Right lung (tissue), 10 donors: ENCODE measurements at places on chromosomes 6 and 20. TPM values are rescaled to one million over a fixed set of nuclear protein-coding genes. Genes with fewer than 3 reads are reported as not detected.
A peak's percentile ranks its signal among the peaks of the same experiment; 100 is the strongest.

- DNase-seq: no peak
Measured at GRCh38 chr6:114739656-114740055, 396.8 kb upstream of the HS3ST5 start.

GPX5 gene
- polyA plus RNA-seq: 0.34 TPM

DNA sequence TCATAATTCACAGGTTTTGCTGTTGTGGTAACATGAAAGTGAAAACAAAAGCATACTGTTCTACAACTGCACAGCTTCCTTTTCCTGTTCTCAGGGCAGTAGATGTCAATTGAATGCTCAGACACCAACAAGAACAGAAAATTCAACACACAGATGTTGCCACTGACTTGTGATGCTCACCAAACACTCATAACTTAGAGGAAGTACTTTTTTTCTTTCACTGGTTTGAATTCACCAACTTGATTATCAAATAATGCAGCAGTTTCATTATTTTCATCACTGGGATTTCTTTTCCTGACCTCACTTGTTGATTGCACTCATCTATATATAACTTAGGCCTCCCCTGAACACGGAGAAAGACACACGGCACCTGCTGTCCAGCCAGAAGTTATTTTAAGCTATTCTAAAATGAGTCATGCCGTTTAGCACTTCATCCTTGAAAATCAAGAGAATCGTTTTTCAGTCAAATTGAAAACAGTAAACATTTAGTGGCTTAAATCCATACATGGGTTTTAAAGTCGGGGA is 949 bp downstream of the TXLNB start:
- peak; percentile 27 for DNase-seq

PLN gene
- 2.2 TPM for polyA plus RNA-seq

- no peak for DNase-seq
Measured at GRCh38 chr20:48821261-48821920, 6.4 kb downstream of the PREX1 start.

DNA sequence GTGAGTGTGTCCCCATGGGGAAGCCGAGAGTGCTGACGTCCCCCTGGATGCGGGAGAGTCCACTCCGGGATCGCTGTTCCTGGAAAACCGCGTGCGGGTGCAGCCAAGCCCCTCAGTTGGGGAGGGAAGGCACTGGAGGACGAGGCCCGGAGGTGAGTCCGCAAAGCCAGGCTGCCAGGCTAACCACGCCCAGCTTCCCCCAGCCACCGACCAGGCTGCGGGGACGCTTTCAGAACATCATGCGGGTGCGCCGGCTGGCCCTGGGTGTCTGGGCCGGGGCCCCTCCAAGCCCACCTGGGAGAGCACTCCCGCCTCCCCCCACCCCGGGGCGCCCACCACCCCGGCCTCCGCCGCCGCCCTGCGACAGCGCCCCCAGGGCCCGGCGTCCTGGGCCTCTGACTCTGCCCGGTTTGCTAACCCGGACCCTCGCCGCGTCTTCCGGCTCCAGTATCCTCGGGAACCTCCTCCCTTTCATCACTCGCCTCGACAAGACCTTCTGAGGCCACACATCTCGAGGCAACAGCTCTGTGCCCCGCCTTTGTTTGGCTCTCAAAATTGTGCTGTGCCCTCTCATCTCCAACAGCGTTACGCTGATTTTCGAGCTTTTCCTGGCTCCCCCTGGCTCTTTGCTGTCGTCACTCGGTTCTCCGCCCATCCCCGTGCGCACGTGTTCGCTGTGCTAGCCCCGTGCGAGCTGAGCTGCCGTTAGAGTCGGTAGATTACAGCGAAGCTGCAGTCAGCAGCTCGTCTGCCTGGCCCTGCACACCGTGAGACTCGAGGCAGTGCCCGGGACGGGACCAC is 47.1 kb upstream of the ENTPD6 start:
- DNase-seq: peak; percentile 44

DNA sequence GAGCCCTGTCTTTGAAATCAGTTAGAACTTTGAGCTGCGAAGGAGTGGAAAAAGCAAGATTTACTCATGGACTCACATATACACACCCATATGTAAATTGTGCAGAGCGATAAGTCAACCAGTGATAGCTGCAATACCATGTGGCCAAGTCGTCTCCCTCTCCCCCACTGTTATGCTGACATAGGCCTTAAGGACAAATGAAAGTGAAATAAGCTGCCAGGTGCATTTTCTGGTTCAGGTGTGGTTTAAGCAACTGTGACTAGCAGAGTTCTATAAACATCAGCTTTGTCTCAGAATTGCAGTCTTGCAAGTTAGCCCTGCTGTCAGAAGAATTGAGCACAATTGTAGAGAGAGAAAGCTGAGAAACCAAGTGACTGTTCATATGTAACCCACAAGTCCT is 9.6 kb downstream of the FAM83B start:
- peak; percentile 15 for DNase-seq

DNA sequence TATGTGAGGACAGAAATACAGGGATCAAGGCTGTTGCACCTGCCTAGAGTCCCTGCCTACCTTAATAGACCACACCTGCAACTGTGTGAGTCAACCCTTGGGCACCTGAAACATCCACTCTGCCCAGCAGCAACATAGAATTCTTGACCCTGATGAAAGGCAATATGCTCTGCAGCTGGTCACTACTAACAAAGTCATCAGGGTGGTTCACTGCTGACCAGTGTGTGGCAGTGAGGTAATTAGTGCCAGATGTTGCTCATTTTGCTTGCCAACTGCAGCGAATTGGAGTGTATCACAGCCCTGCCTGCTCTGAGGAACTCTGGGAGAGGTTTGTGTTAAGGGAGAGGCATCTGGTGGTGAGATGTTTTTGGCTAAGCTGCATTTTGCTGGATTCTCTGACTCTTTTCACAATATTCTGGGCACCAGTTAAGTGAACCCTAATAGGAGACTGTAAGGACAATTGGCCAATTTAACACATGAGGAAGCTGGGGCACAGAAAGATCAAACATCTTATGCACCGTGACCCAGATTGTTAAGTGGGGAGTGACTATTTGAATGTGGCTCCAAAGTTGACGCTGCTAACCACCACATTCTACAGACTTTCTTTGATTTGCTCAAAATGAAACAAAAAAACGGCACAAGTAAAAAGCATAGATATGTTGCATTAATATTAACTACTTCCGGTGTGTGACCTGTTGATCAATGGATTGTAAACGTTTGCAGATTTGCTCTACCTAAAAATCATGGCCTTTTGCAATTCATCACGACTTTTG is 61.9 kb upstream of the OPRM1 start:
- DNase-seq: no peak

GRCh38 chr20:59482351-59483187 is 121.8 kb upstream of the PHACTR3 start:
- no peak for DNase-seq

DNA sequence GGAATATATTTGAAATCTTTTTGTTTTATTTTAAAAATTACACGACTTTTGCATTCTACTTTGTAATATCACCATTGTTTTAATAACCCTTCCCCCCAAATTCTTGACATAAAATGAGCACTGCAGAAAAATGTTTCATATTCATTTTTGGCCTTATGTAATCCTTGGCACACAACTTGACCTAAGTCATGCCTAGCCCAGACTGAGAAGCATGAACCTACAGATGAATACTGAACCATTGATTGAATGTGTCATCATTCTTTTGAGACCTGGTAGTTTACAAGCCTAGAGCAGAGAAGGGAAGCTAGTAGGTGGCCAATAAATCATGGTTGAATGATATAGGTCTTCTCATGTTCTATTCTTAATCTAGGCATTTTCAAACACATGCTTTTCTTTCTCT is 89.4 kb upstream of the EDN1 start:
- no peak for DNase-seq

DNA sequence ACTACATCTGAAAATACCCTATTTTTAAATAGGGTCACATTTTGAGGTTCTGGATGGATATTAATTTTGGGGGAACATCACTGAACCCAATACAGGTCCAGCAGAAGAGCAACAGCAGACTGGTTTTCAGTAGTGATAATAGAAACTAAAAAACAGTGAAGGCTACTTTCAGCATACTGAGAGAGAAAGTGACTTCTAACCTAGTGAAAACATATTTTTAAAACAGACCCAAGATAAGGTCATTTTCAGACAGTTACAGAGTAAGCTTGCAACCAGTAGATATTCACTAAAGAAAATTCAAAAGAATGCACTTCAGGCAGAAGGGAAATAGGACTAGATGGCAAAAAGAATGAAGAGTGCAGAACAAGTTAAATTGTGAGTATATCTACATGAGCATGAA is 42.0 kb upstream of the TMEM244 start:
- DNase-seq: no peak

FAM209B gene
- not detected for polyA plus RNA-seq

TFAP2C gene
- polyA plus RNA-seq: 3.6 TPM

PEX7 gene
- polyA plus RNA-seq: 12.4 TPM

GRCh38 chr6:372336-372911 is 19.1 kb upstream of the IRF4 start:
- no peak for DNase-seq

- no peak for DNase-seq
Measured at GRCh38 chr20:59082077-59082740, 39.6 kb upstream of the PRELID3B start.

PRSS16 gene
- 4.6 TPM for polyA plus RNA-seq

NUDT3 gene
- polyA plus RNA-seq: 16.0 TPM

- no peak for DNase-seq
Measured at GRCh38 chr6:166660157-166660688, 33.2 kb upstream of the RPS6KA2 start.

DNA sequence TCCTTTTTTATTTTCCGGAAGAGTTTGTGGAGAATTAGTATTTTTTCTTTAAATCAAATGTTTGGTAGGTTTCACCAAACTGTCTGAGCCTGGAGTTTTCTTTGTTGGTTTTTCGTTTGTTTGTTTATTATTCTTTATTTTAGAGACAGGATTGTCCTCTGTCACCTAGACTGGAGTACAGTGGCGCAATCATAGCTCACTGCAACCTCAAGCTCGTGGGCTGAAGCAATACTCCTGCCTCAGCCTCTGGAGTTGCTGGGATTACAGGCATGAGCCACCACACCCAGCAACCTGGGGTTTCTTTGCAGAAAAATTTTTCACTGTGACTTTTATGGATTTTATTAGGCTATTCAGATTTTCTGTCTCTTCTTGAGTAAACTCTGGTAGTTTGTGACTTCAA is 120.2 kb upstream of the LOC128125822 start:
- DNase-seq: no peak

SRMS gene
- polyA plus RNA-seq: 0.16 TPM

GRCh38 chr6:44650495-44650894 is 263.0 kb downstream of the CDC5L start:
- DNase-seq: no peak
